ENCODE measurements at places on chromosomes 5 and 9. TPM values are rescaled to one million over a fixed set of nuclear protein-coding genes. Genes with fewer than 3 reads are reported as not detected.

GRCh38 chr5:122896598-122897282 is 51.3 kb downstream of the SNX24 start:
- DNase-seq = no peak
- no peaks in the 10 kb centered on the region for H3K27me3 ChIP-seq
- no peak overlapping the region for H3K4me3 ChIP-seq
- no peak overlapping the region for H3K27ac ChIP-seq
- no peaks in the 10 kb centered on the region for H3K36me3 ChIP-seq
- H3K4me1 ChIP-seq = no peaks in the 10 kb centered on the region

DNA sequence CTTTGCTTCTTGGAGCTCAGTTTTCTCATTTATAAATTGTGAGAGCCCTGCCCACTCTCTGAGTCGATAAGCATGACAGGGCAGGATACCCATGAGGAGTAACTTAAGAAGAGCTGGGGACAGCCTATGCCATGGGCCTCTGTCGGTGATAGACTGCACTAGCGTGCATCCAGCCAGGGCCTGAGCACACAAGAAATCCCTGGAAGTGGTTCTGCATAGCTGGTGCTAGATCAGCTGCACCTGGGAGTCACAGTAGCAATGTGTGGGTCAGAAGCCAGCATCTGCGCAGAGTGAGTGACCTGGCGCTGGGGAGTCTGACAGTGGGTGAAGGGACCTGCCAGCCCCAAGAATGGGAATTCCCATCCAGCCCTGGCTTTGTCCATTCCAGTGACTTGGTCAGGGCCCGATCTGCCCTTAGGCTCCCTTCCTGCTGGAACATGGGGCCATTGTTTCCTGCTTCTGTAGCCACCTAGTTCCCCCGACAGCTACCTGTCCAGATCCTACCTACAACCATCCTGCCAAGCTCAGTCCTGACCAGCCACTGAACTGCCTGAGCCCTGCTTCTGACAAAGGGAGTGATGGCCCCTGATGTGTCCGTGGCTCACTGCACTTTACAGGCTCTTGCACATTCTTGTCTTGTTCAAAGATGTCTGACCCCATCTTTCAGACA is 35.9 kb upstream of the NANS start:
- no peaks in the 10 kb centered on the region for H3K4me1 ChIP-seq
- peaks cover 36% of the 10 kb centered on the region for H3K36me3 ChIP-seq
- H3K27me3 ChIP-seq = no peaks in the 10 kb centered on the region

The GRIN1 gene
- not detected for total RNA-seq

- no peak for DNase-seq
- no peaks in the 10 kb centered on the region for H3K36me3 ChIP-seq
- H3K4me1 ChIP-seq = no peaks in the 10 kb centered on the region
- no peaks in the 10 kb centered on the region for H3K27me3 ChIP-seq
These were observed 560.8 kb downstream of the BNC2 start for GRCh38 chr9:16309469-16310271.

- no peaks in the 10 kb centered on the region for H3K27me3 ChIP-seq
- H3K4me3 ChIP-seq = no peak overlapping the region
- H3K36me3 ChIP-seq = no peaks in the 10 kb centered on the region
These were observed 104.8 kb upstream of the ERCC6L2 start for GRCh38 chr9:95770653-95771131.

Data from T-cell (primary cell).